CD14-positive monocyte (primary cell): ENCODE measurements at places on chromosomes 4 and X.

- DNase-seq: no peak
These were observed 18.4 kb downstream of the SMS start for GRCh38 chrX:21958916-21959315.

DNA sequence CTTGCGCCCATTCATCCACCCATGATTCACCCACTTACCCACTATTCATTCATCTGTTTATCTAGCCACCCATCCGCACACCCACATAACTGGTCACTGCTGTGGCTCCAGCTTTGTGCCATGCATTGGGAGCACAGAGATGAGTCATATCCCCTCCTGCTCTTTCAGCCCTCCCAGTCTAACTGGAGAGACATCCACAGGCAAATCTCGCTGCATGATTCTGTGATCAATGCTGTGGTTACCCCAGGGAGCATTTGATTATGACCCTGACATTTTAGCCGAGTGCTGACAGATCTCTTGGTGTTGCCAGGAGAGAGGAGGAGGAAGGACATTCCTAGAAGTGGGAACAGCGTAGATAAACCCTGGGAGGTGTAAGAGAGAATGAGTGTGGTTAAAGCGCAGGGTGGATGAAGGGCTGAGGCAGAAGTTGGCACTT, 10.4 kb upstream of the PORCN start:
- DNase-seq: no peak

DNA sequence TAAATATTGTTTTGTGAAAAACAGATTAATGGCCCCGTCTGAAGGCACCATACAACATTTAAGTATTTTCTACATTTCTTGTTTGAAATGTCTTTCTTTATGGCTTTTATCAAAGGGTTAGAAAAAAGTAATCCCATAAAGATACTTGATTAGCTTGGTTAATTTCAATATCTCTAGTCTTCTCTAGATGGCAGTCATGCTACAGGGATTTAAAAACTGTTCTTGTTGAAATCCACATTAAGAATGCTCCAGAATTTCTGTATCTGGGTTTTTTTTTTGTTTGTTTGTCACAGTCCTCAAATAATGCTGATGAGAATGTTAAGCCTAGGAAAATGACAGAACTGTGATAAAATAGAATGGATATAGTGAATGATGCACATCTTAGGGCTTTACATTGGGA, 109.0 kb upstream of the AADAT start:
- DNase-seq: no peak

DNA sequence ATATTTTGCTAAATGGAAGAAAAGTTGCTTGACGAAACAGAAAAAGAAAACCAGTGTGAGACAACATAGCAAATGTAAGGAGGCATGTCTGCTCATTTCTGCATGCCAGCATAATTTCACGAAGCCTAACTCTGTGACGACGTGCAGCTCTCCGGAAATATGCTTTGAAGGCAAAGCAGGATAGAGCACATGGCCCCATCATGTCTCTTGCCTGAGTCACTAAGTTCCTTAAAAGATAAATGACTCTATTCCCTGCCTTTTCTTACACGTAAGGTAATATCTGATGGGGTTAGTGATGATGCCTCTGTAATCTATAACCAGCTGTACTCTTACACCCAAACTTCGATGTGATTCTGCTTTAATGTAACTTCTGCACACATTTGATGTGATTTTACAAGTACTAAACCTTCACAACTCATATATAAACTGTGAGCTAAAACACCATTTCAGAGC, 64.5 kb downstream of the ANXA3 start:
- no peak for DNase-seq

- no peak for DNase-seq
These were observed 21.2 kb downstream of the SLC2A9 start for GRCh38 chr4:9999956-10000561.

GRCh38 chr4:110970642-110971041, 347.8 kb upstream of the PITX2 start:
- DNase-seq: no peak

GRCh38 chr4:10173754-10174749, 57.5 kb upstream of the WDR1 start:
- no peak for DNase-seq

DNA sequence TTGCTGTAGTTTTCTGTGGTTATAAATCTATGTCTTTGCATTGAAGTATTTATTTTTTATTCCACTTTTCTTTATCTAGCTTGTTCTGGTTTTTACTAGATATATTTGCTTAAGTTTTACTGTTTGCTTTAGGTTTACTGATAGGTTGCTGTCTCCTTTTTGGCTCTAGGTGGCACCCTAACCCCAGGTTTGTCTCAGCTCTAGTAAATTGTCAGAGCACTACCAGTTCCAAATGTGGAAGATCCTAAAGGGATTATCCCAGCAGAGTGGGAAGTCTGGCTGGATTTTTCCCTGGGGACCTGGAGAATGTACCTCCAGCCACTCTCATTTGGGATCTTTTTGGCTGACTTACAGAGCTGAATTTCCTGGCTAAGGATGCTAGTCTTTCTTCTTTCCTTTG, 106.1 kb downstream of the PBDC1 start:
- DNase-seq: no peak

DNA sequence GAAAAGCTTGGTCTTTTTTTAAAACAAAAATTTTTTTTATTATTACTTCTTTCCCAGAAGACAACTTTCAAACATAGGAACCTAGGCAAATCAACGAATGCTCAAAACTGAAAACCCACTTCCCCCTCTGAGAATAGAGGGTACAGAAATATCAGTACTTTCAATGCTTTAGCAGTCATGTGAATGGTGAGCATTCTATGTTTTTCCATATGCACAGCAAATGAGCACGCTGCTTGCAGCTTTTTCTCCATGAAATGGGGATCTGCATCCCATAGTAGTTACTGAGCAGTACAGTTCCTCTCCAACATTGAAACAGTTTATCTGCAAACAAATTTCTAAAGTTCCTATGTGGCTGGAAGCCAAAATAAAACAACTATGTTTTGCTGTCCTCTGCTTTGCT, 108.4 kb upstream of the BMP2K start:
- DNase-seq: no peak

GRCh38 chrX:826448-826847, 195.9 kb downstream of the SHOX start:
- DNase-seq: no peak

DNA sequence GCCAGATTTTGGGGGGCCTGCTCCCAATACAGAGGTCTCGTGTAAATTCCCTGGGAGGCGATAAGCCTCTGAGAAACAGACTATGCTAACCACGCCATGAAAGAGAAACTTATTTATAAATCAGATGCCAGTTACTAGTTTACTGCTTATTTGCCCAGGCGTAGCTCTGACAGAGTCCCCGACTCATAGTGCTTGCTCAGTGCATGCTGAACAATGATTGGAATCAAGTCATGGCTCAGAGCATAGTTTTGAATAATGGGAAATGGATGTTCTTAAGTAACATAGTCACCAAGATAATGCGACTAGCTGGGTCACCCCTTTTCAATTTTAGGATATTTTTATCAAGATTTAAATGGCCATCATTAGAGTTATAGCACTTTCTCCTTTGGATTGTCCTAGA, 39.9 kb downstream of the HTT start:
- no peak for DNase-seq

DNA sequence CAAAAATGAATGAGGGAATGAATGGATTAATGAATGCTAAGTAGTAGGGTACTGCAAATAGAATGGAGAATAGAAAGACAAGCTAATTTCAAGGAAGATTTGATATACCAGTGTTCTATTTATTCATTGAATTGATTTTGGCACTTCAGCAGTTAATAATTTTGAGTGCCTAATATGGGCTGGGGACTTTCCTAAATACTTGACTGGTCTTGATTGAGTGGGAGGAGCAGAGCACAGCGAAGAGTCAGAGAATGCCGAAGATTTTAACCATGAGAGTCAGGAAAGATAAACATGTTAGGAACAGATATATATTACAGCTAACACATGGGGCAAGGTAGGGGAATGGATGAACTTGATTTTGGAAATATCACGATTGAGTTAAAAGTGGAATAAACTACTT, 10.6 kb downstream of the IL15 start:
- DNase-seq: no peak

GRCh38 chrX:8341814-8342590, 122.6 kb upstream of the VCX3B start:
- no peak for DNase-seq

GRCh38 chr4:127149086-127149485, 483.7 kb upstream of the INTU start:
- DNase-seq: no peak

GRCh38 chr4:94412658-94413038, 39.1 kb upstream of the PDLIM5 start:
- DNase-seq: no peak

- DNase-seq: no peak
These were observed 303.0 kb upstream of the GALNT7 start for GRCh38 chr4:172865531-172866127.

- DNase-seq: no peak
These were observed 67.2 kb upstream of the BRWD3 start for GRCh38 chrX:80876877-80877276.

DNA sequence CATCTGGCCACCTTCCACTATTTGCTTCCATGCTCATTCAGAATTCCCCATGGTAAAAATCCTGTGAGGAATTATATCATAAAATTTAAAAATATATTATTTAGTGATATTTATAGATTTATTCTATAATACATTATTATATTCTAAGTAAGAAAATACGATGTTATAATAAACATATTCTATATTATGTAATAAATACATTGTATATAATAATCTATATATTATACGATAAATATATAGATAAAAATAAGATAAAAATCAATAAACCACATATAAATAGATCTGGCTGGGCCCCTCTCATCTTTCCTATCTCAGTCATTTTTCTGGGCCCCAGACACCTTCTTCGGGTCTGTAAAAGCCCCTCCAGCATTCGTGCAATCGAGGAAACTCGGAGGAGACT, 68.5 kb downstream of the DCTD start:
- no peak for DNase-seq

GRCh38 chrX:136450050-136450830, 37.5 kb upstream of the BRS3 start:
- DNase-seq: no peak

DNA sequence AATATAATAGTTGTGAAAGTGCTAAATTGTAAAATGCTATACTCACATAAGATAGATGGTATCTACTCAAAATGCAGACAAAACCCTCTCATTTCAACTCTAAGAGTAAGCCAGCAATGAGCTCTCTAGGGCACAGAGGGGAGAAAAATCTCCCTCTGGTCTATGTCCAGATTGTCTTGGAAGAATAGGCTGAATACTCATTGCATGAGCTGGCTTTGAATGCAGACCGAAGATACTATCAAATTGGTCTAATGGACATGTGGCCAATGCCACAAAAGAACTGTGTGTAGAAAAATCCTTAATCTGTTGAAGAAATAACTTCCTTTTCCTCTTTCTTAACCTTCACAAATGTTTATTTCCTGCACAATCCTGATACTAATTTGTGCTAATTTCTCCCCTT, 3.5 kb downstream of the ZXDA start:
- no peak for DNase-seq
